ENCODE measurements at places on chromosomes 7 and 10.

- no peak for DNase-seq
Measured at GRCh38 chr10:127962205-127962604, 55.3 kb downstream of the PTPRE start.

DNA sequence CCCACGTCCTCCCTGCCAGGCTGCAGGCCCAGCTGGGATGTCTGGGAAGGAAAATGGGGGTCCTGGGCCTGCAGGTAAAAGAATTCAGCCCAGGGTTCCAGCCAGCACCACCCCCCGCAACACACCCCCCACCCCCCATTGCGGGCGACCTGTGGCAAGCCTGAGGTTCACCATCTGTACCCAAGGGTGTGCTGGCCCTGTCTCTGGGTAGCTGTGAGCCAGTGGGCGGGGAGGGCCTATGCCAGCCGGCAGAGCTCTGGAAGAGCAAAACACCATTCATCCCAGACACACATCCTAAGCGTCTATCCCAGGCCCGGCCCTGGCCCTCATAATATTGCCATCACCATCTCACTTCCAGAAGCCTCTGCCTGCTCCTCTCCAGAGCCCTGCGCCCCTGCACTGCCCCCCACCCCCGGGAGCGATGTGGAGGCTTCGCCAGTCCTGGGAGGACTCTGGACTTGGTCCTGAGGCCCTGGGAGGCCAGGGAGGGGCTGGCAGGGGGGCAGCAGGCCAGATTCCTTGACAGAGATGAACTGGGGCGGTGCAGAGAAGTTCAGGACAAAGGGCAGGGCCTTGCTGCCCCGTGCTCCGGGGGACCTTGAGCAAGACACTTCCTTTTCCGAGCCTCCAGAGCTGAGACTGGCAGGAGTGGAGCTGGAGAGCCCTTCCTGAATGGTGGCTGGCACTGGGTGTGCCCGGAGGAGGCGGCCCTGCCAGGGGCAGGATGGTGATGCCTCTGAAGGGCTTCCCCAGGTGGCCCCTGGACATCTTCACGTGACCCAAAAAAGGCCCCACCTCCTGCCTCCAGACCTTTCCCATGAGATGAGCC is 8.7 kb upstream of the TTYH3 start:
- no peak for DNase-seq

- DNase-seq = no peak
Measured at GRCh38 chr7:139362302-139362701, 2.6 kb downstream of the LUC7L2 start.

- no peak for DNase-seq
Measured at GRCh38 chr10:124672181-124672638, 72.0 kb downstream of the FAM53B start.

GRCh38 chr10:61248013-61248412 is 205.2 kb downstream of the TMEM26 start:
- no peak for DNase-seq

GRCh38 chr7:8442051-8442813 is 8.8 kb downstream of the NXPH1 start:
- no peak for DNase-seq

DNA sequence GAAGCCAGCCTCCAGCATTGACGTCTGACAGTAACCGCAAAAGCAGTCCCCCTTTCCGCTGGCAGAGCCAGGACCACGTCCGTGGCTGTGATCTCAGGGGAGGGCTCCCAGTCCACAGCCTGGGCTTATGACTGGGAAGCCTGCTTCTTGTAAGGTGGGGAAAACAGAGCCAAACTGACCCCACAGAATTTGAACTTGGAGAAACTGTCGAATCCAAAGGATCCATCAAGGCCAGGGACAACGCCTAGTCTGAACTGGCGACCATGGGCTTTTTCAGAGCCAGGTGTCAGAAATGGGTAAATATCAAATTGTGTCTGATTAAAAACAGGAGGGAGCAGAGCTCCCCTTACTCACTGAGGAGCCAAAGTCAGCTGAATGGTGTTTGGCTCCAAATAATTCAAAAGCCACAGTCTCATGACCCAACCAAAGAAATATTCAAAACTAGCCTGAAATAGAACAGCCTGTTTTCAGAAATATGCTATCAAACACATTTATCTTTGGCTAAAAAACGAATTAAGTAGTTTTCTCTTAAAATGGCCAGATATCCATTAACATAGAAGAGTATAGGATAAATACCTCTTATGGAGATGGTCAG is 751.4 kb upstream of the GALNT17 start:
- no peak for DNase-seq

- peak; percentile 13 for DNase-seq
Measured at GRCh38 chr10:4663162-4663992, 162.6 kb upstream of the AKR1E2 start.

DNA sequence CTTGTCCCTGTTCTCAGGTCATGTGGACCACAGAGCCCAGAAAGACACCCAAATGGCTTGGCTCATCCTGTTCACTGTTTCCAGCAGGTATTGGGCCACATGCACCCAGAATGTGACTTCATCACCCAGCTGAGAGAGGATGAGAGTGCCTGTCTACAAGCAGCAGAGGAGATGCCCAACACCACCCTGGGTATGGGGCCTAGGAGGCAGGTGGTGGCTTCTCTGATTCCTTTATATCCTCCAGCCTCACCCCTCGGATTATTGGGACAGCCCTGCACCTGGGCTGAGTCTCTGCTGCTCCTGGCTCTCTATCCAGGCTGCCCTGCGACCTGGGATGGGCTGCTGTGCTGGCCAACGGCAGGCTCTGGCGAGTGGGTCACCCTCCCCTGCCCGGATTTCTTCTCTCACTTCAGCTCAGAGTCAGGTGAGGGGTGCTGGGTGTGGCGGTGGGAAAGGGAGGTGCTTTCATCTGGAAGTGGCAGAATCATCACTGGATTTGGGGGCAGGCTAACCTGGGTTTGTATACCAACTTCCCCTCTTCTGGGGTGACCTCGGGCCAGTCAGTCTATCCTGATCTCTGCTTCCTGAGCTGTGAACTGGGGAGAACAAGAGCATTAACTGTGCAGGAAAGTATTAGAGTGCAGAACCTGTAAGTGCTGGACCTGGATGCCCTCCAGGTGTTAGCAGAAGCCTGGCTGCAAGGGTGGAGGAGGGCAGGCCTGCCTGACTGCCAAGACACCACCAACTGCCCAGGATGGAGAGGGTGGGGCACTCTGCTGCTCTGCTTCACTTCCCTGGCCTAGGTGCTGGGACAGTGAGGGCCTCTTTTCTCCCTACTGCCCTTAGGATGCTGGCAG is 5.2 kb downstream of the GHRHR start:
- DNase-seq = no peak

DNA sequence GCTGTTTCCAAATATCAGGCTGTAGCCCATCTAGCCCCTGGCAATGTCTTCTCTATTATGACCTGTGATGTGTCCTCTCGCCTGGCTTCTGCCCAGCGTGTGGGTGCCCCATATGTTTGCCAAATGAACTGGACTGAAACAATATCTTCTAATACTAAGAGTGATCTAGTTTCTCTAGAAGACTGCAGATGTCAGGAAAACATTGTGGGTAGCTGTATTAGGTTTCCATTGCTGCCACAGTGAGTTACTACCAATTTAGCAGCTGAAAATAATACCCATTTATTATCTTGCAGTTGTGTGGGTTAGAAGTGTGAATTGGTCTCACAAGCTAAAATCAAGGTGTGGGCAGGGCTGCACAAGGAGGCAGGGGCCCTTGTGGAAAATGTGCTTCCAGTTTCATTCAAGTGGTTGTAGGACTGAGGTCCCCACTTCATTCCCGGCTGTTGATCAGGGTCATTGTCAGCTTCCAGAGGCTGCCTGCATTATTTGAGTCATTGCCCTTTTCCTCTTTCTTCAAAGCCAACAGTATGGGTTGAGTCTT is 202.8 kb upstream of the BMPER start:
- DNase-seq = no peak

- DNase-seq = no peak
Measured at GRCh38 chr7:85516675-85517074, 329.8 kb upstream of the SEMA3D start.

DNA sequence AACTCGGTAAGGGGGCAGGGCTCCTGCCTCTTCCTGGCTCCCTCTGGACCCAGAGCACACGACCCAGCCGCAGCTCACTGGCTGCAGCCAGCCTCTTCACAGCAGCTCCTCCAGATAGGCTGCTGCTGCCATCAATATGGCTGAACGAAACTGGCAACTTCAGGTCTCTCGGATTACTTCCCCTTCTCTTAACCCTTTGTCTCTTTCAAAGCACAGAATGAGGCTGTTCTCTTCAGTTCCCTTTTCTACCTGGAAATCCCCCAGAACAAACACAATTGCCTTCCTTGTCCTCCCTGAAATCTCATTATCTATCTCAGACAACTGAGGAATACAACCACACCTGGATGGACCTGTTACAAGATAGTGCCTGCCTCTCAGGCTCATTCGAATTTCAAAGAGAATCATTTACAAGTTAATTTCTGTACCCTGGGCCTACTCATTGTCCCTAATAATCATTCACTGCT is 193.4 kb upstream of the MBL2 start:
- no peak for DNase-seq

- no peak for DNase-seq
Measured at GRCh38 chr7:27112955-27113949, 10.8 kb upstream of the HOXA2 start.

DNA sequence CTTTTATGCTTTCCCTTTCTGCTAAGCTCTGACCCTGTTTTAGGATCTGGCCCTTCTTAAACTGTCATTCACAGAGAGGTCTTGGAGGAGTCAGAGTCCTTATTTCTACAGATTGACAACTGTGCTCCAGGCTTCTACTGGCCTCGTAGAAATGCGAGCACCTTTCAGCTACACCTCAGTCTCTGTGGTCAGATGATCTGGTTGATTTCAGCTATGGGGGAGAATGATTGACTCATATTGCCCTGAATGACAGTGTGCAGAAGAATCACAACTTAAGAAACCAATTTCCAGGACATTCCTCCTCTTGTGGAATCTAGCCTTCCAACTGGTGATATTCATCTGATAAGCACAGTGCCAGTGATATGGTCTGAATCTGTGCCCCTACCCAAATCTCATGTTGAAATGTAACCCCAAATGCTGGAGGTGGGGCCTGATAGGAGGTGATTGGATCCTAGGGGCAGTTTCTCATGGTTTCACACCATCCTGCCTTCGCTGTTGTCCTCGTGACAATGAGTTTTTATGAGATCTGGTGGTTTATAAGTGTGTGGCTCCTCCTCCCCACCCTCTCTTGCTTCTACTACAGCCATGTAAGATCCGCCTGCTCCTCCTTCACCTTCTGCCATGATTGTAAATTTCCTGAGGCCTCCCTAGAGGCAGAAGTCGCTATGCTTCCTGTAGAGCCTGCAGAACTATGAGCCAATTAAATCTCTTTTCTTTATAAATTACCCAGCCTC is 14.0 kb upstream of the CYP3A7 start:
- no peak for DNase-seq

GRCh38 chr10:100510533-100511308 is 8.9 kb downstream of the SEC31B start:
- DNase-seq = peak; percentile 56
